ENCODE measurements at places on chromosomes 6 and 20.

DNA sequence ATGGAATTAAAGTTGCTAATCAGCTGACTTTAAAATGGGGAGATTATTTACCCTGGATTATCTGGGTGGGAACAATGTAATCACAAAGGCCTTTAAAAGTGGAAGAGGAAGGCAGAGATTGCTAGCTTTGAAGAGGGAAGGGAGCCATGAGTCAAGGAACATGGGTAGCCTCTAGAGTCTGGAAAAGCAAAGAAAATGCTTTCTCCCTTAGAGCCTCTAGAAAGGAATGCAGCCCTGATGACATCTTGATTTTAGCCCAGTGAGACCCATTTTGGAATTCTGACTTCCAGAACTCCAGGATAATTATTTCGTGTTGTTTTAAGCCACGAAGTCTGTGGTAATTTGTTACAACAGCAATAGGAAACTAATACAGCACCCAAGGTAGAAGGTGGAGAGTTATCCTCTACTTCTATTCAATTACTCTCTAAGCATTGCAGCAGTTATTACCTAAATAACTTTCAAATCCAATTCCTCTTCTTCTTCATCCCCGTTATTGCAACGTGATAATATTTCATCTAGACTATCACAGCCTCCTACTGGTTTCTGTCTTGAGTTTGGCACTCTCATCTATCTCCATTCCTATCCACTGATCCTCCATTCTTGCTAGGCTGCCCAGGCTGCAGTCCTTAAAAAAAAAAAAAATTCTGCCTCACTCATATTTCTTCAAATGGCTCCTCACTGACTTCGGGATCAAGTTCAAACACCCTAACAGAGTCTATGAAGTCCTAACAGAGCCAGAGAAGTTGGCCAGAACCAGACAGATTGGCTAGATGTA lies 224.3 kb downstream of the BTBD9 start:
- DNase-seq = no peak

- no peak for DNase-seq
These were observed 46.2 kb downstream of the TTI1 start for GRCh38 chr20:37986873-37987601.

- no peak for DNase-seq
These were observed 4.5 kb upstream of the SAMHD1 start for GRCh38 chr20:36956016-36956415.

DNA sequence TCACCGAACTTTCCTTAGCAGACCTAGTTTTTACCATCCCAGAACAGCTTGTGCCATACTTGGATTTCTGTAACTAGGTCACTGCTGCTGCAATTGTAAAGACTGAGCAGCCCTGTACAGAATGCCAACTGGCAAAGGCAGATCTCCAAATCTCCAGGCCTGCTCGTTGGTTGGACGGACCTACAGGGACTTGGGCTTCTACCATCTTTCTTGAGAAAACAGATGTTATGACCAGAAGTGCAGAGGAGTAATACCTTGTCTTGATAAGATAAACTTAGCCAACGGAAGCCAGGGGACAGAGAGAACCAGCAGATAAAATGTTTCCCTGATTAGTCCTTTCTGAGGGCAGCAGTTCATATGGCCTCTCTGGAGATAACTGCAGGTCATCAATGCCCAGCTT lies 304.1 kb downstream of the RFPL4B start:
- no peak for DNase-seq

DNA sequence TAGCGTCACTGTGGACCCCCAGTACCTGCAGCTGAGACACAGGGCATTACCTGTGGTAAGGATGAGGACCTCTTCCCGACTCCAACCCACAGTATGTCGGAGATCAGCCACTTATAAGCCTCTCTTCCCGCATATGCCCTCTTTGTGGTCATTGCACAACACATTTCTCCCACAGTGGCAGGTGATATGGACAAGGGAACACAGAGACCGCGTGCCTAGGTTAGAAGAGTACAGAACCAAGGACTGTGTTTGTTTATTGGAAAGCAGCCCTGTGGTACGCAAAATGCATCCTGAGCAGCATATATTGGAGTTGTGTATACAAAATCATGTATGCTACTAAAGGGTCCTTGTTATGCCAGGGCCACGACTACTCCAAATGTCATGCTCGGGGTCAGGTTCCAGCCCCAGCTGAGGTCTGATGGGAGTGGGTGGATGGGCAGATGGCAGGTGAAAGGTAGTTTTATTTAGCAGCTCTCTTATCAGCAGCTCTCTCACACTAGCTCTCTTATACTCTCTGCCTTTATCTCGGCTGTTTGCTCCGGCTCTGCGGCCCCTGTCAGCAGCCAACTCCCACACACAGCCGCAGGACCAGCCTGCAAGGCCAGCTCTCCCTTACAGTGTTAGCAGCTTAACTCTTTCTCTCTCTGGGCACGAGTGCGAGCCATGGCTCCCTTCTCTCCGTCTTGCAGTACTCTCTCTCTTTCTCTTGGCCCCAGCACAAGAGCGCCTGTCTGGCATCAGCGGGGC lies 569.0 kb downstream of the KIF16B start:
- DNase-seq = no peak

GRCh38 chr6:26593278-26594130 lies 3.2 kb upstream of the ABT1 start:
- DNase-seq = no peak

DNA sequence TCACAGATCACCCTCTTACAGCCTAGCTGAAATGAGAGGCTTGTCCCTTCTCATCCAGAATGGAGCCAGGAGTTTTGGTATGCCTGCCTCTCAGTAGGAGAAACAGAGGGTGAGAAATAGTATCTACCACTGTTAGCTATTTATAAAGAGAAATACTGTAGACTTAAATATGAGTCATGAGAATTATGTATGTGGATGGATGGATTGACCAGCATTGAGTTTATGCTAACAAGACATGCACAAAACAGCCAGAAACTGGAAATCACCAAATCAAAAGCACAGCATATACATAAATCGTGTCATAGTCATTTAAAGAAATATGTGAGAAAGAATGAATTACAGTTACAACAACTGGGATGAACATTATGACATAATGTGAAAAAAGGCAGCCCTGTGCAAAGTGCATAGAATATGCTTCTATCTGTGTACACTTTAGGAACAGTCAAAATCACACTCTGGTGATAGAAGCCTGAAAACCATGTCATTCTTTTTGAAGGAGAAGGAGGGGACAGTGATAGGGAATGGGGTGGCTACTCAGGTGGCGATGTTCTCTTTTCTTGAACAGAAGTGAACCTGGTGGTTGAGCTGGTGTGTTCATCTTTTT lies 79.8 kb upstream of the KIF25 start:
- no peak for DNase-seq

DNA sequence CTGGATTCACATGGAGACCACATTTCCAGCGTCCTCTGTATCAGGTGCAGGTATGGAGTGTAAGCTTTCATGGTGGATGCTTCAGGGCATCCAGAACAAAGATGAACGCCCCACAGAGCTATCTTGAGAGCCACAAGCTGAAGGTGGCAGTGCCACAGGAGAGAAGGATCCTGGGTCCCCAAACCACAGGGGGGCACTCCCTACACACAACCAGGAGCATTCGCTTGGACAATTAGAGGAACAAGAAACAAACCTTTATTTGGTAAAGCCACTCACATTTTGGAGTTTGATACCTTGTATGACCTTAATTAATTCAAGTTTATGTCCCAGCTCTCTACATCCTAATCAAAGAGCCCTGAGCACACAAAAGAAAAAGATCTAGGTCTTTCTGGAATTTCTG lies 406.3 kb downstream of the PREX1 start:
- DNase-seq = no peak
